ENCODE measurements at places on chromosomes 16 and 17. TPM values are rescaled to one million over a fixed set of nuclear protein-coding genes. Genes with fewer than 3 reads are reported as not detected.

- peak; percentile 73 for DNase-seq
These were observed 12.9 kb downstream of the P2RX5 start for GRCh38 chr17:3683054-3683511.

Gene CEP295NL
- 0.61 TPM for total RNA-seq

- DNase-seq, result no peak
These were observed 1.2 kb upstream of the DLX4 start for GRCh38 chr17:49967621-49968404.

DNA sequence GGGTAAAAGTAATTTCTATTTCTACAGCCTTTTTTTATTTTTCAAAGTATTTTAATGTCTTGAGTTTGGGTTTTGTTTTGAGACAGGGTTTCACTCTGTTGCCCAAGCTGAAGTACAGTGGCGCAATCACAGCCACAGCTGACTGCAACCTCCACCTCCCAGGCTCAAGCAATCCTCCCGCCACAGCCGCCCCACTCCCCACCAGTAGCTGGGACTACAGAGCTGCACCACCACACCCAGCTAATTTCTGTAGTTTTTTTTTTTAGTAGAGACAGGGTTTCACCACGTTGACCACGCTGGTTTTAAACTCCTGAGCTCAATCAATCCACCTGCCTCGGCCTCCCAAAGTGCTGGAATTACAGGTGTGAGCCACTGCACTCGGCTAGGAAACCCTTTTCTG is 44.0 kb downstream of the TUBD1 start:
- DNase-seq, result peak; percentile 71

Gene CREBBP
- 50.0 TPM for total RNA-seq
